Activated CD8-positive, alpha-beta T cell treated with anti-CD3 and anti-CD28 coated beads for 36 hours (primary cell): ENCODE measurements at places on chromosomes 2 and 18. TPM values are rescaled to one million over a fixed set of nuclear protein-coding genes. Genes with fewer than 3 reads are reported as not detected.
A peak's percentile ranks its signal among the peaks of the same experiment; 100 is the strongest.

GRCh38 chr2:215382011-215382410 lies 53.9 kb downstream of the FN1 start:
- no peak overlapping the region for H3K4me3 ChIP-seq
- H3K4me1 ChIP-seq: no peaks in the 10 kb centered on the region
- DNase-seq: no peak
- H3K36me3 ChIP-seq: no peaks in the 10 kb centered on the region

- peaks cover 25% of the 10 kb centered on the region for H3K36me3 ChIP-seq
- no peak overlapping the region for H3K4me3 ChIP-seq
- DNase-seq: peak; percentile 20
Observed at GRCh38 chr2:226953826-226954225, 118.0 kb downstream of the RHBDD1 start.

- H3K4me3 ChIP-seq: no peak overlapping the region
- no peak for DNase-seq
- no peak overlapping the region for H3K27ac ChIP-seq
- peaks cover 2% of the 10 kb centered on the region for H3K27me3 ChIP-seq
- H3K36me3 ChIP-seq: no peaks in the 10 kb centered on the region
Observed at GRCh38 chr2:109711230-109712122, 82.6 kb upstream of the RGPD5 start.

GRCh38 chr2:6877402-6878304 lies at the start of gene RSAD2:
Gene RSAD2, plus strand, starts transcription at chr2:6877777. Its CDS starts 24 bp downstream, at chr2:6877801.
- no peaks in the 10 kb centered on the region for H3K27me3 ChIP-seq
- H3K27ac ChIP-seq: peak within 1 kb of the TSS; percentile 40
- peaks cover 68% of the 10 kb centered on the region for H3K4me1 ChIP-seq
- H3K36me3 ChIP-seq: peaks cover 4% of the 10 kb centered on the region

DNA sequence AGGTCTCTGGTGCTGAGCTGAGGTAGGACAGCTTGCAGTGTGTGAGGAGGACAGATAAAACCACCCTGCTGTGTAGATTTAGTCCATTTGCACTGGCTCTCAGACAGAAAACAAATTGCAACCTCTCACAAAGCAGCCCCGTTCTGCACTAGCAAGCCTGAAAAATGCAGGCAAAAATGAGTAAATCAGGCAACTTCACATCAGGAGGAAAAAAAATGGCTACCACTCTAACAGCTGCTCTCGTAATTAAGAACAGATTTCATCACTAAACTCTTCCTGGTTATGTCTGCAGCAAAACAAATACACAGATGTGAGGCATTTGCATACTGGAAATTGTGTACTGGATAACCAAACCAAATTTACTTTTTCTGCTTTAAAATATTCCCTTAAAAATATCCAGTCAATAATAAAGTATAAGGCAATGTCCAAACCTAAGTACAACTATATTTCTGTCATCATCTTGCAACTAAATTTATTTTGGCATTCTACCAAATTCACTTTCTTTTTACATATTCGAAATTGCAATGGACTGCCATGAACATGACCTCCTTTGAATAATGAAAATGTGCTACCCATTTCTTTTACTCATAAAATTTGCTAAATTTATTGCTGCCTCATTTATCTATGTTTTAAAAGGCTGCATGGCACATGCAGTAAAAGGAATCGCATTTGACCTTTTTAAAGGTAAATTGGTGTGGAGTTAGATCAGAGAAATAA lies 157.4 kb downstream of the AFF3 start:
- no peaks in the 10 kb centered on the region for H3K27me3 ChIP-seq
- H3K27ac ChIP-seq: no peak overlapping the region
- no peak for DNase-seq
- no peaks in the 10 kb centered on the region for H3K36me3 ChIP-seq

- peaks cover 90% of the 10 kb centered on the region for H3K4me1 ChIP-seq
- H3K4me3 ChIP-seq: no peak overlapping the region
- H3K27ac ChIP-seq: peak overlapping the region; percentile 15
Observed at GRCh38 chr2:160375037-160375436, 118.6 kb downstream of the RBMS1 start.

TTL gene
- 29.6 TPM for total RNA-seq

FSHR gene
- not detected for total RNA-seq
